ENCODE measurements at places on chromosomes 3 and 15.

- DNase-seq: no peak
These were observed 52.9 kb downstream of the HERC2 start for GRCh38 chr15:28269097-28269496.

DNA sequence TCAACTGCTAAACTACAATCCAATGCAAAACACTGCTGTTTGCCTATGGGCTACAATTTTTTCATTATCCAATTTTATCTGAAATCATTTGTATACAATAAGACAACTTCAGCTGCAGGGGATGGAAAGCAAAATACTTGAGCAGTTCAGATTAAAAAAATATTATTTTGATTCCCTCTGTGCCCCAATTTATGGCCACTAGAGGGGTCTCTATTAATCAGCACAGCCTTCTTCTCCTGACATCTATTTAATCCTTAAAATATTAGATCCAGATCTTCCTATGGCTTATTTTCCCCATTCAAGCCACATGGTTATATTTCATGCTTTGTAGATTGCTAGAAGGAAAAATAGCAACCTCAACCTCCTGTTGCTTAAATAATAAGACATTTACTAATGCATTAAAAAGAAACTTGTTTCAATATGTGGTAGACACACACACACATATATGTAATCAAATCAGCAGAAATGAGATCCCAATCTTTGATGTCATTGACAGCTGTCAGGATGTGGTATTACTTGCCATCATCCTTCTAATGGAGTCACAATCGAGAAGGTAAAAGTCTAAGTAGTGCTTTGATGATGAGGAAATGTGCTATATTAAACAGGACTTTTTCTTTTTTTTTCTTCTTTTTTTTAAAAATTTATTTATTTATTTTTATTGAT is 104.2 kb downstream of the P2RY1 start:
- no peak for DNase-seq

- no peak for DNase-seq
These were observed 309.7 kb upstream of the RBMS3 start for GRCh38 chr3:28971156-28971555.

DNA sequence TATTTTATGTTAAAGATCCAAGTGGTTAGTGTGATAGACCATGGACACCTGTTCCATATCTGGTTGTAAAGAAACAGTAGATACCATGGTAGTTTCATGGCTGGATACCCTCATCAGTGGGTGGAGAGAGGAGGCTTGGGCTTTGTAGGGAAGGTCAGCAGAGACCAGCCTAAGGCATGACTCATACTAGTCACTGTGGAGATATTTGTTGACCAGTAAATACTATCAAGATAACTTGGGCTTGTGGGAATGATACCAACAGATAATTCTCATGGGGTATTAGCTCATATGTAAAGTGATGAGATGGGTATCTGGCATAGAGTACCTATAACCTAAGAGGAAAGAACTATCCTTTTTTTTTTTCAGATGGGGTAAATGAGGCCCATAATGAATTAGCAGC is 354.5 kb downstream of the CACNA2D3 start:
- DNase-seq: no peak

DNA sequence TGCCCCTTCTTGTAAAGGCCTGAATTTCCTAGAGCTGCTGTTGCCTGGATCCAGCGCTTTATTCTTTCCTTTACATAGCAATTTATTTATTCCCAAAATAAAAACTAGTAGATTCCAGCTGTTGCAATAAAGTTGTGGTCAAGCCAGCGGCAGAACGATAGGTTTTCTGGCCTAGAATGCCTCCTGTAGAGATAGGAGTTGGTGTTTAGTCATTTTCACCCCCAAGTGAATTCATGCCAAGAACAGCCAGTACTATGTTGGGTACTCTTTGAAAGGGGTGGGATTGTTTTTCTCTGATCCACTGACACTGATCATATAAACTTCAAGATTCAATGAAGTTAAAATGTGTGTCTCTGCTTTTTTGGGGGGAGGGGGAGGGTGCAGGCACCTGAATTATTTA is 69.7 kb downstream of the KLHL25 start:
- no peak for DNase-seq

DNA sequence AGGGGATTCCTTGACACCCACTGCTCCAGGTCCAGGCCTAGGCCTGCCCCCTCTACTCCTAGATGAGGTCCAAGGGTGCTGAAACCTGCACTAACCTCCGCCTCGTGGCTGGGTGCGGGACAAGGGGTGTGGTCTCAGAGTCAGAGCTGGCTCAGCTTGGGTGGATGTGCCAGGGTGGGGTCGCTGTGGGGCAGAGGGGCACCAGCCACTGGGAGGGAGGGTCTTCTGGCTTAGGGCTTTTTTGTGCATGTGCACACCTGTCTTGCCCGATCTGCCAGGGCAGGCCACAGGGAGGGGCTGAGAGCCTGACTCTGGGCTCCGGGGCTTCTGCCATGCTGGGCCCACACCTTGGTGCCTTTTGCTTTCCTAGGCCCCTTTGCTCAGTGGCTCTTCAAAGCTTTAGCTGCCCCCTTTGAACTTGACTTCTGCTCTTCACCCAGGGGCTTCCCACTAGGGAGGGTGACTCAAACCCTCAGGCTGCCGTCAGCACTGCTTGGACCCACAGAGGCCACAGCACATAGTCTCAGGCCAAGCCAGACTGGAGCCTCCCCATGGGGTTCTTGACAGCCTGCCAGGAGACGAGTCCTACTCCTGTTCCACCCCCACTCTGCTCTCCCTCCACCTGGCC is 73.0 kb downstream of the KLF13 start:
- DNase-seq: no peak

- DNase-seq: no peak
These were observed 28.5 kb downstream of the RORA start for GRCh38 chr15:61200626-61201025.

GRCh38 chr15:71115567-71116351 is 488 bp downstream of the THSD4 start:
- DNase-seq: no peak

DNA sequence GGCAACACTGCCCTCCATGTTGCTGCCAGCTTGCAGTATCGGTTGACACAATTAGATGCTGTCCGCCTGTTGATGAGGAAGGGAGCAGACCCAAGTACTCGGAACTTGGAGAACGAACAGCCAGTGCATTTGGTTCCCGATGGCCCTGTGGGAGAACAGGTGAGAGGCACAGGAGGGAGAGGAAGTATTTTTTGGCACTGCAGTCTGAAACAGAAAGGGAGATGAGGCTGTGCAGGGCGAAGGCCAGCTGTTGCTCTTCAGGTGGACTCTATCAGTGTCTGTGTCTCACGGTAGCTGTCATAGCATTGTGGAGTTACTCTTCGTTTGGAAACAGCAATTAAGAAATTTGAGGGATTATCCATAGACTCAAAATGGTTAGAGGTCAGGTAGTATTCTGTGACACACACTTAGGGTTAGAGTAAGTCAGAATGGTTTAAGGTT is 8.0 kb downstream of the NFKBIZ start:
- DNase-seq: peak; percentile 45

DNA sequence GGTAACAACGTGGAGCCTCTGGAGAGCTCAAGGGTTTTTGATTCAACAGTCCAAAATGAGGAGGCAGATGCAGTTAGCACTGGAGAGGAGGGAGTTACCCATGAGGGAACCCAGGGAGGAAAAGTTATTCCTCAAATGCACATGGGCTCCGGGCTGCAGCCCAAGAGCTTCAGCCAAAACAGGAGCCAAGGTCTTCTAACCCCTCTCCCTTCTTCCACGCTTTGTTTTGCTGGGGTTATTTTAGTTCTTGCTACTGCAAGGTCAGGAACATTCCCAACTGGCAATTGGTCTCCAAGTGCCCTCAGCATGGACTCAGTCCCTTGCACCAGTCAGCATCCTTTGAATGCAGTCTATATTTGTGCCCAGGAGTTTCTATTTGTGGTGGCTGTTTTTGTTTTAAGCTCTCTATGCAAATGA is 90.0 kb downstream of the TGFBR2 start:
- DNase-seq: no peak

GRCh38 chr15:80950291-80951078 is 39.1 kb downstream of the MESD start:
- DNase-seq: no peak

- peak; percentile 20 for DNase-seq
These were observed 356.3 kb downstream of the FOXP1 start for GRCh38 chr3:71227270-71227661.

DNA sequence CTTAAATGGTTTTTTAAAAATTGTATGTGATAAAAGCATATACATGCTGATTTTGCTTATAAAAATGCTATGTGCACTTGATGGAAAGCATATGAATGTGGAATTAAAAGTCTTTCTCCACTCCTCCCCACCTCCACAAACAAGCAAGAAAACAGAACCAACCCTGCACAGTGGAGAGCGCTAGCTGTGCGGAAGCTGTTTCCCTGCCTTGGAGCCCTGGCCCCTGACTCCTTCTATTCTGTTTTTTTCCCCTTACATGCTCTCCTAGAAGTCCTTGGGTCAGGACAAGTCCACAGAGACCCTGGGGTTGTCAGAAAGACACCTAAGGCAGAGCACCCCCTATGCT is 64.2 kb downstream of the BOC start:
- DNase-seq: no peak

DNA sequence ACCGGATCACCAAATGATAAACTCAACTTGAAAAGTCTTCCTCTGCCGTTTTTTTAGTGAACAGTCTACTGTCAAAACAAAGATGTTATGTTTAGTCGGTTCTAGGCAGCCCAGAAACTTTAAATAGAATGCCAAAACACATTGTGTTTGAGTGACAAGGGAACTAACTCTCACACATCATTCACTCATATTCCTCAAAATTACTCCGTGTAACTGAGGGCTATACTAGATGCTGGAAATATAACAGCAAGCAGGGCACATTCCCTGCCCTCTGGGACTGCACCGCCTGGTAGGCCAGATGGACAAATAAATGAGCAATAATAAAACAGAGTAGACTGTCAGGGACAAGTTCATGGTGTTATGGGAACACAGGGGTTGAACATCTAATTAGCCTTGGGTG is 251.4 kb downstream of the MAGI1 start:
- DNase-seq: no peak

- DNase-seq: no peak
These were observed 5.8 kb upstream of the DIS3L start for GRCh38 chr15:66287461-66288057.

GRCh38 chr15:84824260-84825007 is 7.3 kb downstream of the ALPK3 start:
- no peak for DNase-seq

DNA sequence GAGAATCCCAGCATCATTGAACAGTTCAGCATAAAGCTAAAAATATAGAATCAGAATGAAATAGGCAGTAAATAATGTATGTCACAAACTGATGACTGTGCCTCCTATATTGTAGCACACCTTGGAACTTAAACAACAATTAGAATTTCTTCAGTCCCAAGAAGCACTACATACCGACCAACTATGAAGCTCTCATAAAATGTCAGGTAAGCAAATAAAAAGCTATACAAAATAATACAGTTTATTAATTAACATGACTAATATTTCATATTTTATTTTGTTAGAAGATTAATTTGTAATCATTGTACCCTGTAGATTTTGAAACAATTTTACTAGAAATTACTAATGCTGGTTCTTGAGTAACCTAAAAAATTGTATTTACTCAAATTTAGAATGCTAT is 85.1 kb upstream of the GK5 start:
- DNase-seq: no peak

- no peak for DNase-seq
These were observed 5.0 kb downstream of the MITF start for GRCh38 chr3:69743975-69744906.

DNA sequence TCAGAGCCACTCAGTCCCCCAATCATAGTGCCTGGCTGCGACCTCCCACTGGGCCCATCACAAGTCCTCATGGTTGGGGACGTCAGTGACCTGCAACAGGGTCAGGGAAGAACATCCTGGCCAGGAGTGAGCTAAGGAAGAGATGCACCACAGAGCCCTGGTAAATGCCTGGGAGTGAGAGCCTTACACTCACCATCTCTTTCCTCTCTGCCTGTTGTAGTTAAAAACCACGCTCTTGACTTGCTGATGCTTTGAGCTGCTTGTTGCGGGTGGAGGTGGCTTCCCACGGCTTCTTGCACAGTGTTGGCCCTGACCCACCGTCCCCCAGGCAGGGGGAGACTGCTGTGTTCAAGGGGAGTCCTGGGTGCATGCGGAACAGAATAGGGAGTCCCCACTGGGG is 91.1 kb upstream of the RGMA start:
- DNase-seq: no peak

DNA sequence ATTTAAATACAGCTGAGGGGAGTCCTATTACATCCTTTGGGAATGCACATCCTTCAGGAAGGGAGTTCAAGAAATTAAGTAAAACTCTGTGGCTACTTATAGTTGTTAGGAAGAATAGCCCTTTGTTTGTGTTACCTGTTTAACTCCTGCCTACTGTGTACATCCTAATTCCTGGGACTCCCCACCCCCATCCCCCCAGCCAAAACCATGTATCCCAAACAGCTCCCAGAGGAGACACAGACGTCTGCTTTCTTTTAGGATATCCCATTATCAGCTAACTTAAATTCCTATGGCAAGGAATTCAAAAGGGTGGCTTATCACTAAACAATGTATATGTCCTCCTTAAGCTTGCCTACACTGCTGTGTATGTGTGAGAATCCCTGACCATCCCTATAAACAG is 581.7 kb downstream of the DIPK2A start:
- DNase-seq: no peak

DNA sequence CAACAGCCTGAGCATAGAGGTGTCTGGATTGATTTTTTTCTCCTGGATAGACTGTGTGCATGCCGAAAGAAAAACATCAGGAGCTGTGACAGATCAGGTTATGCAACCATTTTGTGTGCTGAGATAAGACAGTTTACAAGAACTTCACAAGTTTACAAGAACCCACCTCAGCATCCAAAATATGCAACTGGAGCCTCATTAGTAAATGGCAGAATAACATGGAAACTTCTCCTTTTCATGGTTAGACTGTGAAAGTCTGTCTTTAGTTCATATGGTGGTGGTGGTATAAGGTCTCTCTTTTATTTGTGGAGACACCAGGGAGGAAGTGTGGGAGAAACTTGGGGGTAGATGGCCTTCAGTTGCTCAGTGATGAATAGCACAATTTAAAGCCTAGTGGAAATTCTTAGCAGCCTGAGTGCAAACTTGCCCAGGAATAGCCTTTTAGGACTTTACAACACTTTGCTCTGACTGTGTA is 3.7 kb upstream of the ZNF609 start:
- no peak for DNase-seq

- DNase-seq: peak; percentile 14
These were observed 136.0 kb upstream of the PTPRG start for GRCh38 chr3:61425356-61425755.

- no peak for DNase-seq
These were observed 22.2 kb downstream of the ANP32A start for GRCh38 chr15:68798346-68799094.

DNA sequence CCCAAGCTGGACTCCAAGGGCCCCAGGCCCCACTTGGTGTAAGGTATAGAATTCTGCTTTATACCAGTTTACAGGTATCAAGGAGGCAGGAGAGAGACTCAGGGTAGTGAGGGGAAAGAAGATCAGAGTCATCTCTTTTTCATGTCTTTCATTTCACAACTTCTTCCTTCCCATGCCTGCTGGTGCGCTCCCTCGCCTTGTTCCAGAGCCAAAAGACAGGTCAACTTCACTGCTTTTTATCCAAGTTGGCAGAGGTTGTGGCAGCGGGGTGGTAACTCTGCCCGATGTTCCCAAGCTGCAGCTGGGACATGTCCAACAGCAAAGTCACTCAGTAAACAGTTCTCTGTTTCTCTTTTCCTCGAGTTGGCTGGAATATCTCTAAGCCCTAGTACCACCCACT is 86.3 kb upstream of the TCF12 start:
- no peak for DNase-seq
